ENCODE measurements at places on chromosomes 4 and X. TPM values are rescaled to one million over a fixed set of nuclear protein-coding genes. Genes with fewer than 3 reads are reported as not detected.

GRCh38 chr4:54660591-54660990 is 2.8 kb downstream of the KIT start:
- no peak for DNase-seq

DNA sequence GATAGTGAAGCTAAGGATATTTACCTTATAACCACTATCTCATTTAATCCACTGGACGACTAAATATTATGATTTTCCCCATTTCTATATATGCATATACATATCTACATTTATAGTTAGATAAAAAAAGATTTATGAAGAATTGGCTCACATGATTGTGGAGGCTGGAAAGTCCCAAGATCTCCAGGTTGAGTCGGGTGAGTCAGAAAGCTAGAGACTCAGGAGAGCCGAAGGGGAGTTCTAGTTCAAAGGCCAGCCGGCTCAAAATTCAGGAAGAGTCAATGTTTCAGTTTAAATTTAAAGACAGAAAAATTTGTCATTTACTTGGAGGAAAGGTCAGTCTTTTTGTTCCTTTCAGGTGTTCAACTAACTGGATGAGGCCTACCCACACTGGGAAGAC is 158.2 kb upstream of the CPEB2 start:
- no peak for DNase-seq

GRCh38 chrX:69109706-69110105 is 55.5 kb downstream of the PJA1 start:
- DNase-seq: no peak

- DNase-seq: no peak
Measured at GRCh38 chrX:114210879-114211278, 373.0 kb upstream of the HTR2C start.

GRCh38 chr4:23923141-23923540 is 33.3 kb upstream of the PPARGC1A start:
- no peak for DNase-seq

DNA sequence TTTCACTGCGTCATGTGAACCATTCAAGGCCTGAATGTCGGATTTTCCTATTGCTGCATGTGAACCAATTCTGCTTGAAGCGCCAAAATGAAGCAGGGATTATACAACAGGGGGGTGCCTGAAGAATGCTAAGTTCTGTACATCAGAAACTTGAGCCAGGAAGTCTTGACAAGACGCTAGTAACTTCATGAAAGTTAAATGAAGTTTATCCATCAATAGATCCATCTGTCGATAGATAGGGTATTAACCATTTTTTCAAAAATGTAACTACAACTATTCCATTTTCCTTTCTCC is 590 bp upstream of the NAF1 start:
- peak; percentile 55 for DNase-seq

Gene TEX13D
- not detected for total RNA-seq

Gene FGG
- total RNA-seq: not detected

GRCh38 chrX:133005042-133005441 is 46.6 kb upstream of the HS6ST2 start:
- peak; percentile 7 for DNase-seq

Gene SPINK2
- not detected for total RNA-seq

Gene MAGEC2
- total RNA-seq: not detected

GRCh38 chr4:2412534-2412884 is 5.9 kb downstream of the ZFYVE28 start:
- DNase-seq: no peak

- peak; percentile 91 for DNase-seq
Measured at GRCh38 chr4:153676984-153677383, 7.1 kb upstream of the TLR2 start.

GRCh38 chr4:102586644-102587021 is 85.5 kb downstream of the NFKB1 start:
- no peak for DNase-seq

Gene LINC00632
- 0.40 TPM for total RNA-seq

Gene GRIA2
- total RNA-seq: under 0.01 TPM

DNA sequence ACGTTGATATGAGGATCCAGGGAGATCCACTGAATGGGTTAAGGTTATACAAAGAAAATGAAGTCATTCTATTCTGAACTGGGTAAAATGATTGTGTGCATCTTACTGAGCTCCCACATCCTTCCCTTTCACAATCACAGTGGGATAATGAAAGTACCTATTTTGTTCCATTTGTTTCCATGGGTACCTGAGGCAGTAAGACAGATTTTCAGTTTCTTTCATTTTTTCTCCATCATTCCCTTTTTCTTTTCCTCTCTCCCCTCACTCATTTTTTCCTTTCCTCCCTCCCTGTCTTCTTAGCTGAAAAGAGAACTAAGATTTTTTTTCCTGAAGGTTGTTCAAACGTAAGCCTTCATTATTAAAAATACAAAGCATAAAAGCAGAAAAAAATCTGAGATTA is 4.6 kb downstream of the GRIA2 start:
- no peak for DNase-seq

DNA sequence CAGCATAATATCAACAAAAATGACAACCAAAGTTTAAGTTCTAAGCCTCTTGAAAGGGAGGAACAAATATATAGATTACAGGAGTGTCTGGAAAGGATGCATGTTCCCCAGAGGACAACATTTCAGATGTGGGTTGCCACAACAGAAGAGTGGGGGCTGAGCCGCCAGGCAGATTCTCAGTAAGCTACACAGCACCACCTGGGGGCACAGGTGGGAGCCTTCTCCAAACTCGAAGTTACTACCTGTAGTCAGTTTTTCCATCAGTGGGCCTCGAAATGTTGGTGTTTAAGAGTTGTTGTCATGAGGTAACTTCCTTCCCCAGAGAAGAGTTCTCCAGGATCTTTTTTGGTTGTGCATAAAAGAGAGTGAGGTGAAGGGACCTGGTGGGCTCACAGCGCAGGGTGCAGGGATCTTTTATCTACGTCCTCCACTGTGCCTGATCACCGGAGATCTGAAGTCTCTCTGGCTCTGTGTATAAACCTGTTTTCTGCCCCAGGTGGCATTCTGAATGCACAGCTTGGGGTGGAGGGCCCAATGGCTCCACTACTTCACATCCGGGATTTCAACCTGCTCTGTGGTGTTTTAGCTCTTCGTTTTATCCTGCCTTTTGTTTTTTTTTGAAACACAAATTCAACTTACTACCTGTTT is 58.4 kb upstream of the STS start:
- DNase-seq: peak; percentile 57

- DNase-seq: no peak
Measured at GRCh38 chrX:70445951-70446350, 1.3 kb downstream of the DLG3 start.

Gene CITED1
- under 0.01 TPM for total RNA-seq

DNA sequence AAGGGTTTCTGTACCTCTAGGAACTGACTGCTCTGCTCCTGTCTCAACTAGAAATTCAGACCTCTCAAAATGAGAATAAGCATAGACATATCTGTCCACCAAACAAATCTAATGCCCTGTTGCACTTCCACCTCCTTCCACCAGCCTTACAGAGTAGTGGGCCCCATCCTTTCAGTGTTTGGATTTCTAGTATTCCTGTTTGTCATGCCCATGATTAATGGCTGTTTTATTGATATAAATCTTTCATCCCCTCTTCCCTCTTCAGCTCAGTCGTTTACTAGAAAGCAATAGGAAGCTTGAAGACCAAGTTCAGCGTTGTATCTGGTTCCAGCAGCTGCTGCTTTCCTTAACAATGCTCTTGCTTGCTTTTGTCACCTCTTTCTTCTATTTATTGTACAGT is 46.2 kb downstream of the MOSPD2 start:
- DNase-seq: no peak

DNA sequence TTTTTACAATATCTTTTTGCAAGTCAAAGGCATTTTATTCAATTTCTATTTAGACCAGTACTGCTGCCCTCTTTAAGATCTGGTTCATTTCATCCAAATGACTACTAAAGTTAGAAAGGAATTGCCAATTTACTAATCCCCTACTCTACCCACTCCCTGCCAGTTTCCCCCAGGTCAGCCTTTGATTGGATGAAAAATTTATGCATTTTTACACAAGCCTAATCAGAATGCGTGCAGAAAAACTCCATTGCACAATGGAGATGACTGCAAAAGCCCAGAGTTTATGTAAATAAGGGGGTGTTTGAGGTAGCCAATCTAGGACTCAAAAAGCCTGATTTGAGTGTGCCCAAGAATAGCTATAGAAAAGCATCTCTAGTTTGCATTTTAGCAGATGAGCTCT is 310.6 kb downstream of the PABPC4L start:
- DNase-seq: no peak

GRCh38 chr4:122341886-122342285 is 36.9 kb upstream of the ADAD1 start:
- no peak for DNase-seq

All from lung microvascular endothelial cell (primary cell).